Umbilical cord (tissue), 2 donors: ENCODE measurements at places on chromosomes 5 and 9.

GRCh38 chr5:38265546-38266179, 7.3 kb downstream of the EGFLAM start:
- DNase-seq = peak; percentile 62

GRCh38 chr9:128435611-128436010, 15.0 kb downstream of the CERCAM start:
- no peak for DNase-seq

- no peak for DNase-seq
Measured at GRCh38 chr5:130836729-130837649, 328.1 kb downstream of the HINT1 start.

- DNase-seq = no peak
Measured at GRCh38 chr5:41279040-41279439, 65.7 kb upstream of the C6 start.

- DNase-seq = no peak
Measured at GRCh38 chr5:100772006-100772405, 131.1 kb downstream of the ST8SIA4 start.

- DNase-seq = no peak
Measured at GRCh38 chr5:174159327-174160114, 114.0 kb downstream of the NSG2 start.

DNA sequence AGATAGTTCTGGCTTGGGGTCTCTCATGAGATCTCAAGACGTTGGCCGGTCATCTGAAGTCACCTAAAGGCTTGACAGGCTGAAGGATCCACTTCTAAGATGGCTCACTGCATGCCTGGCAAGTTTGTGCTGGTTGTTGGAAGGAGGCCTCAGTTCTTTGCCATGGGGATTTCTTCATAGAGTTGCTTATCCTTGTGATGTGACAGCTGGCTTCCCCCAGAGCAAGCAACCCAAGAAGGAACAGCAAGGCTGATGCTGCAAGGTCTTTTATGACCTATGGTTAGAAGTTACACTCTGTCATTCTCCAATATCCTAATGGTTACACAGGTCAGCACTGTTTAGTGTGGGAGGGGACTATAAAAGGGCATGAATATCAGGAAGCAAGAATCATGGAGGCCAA, 20.7 kb upstream of the GRPEL2 start:
- no peak for DNase-seq

DNA sequence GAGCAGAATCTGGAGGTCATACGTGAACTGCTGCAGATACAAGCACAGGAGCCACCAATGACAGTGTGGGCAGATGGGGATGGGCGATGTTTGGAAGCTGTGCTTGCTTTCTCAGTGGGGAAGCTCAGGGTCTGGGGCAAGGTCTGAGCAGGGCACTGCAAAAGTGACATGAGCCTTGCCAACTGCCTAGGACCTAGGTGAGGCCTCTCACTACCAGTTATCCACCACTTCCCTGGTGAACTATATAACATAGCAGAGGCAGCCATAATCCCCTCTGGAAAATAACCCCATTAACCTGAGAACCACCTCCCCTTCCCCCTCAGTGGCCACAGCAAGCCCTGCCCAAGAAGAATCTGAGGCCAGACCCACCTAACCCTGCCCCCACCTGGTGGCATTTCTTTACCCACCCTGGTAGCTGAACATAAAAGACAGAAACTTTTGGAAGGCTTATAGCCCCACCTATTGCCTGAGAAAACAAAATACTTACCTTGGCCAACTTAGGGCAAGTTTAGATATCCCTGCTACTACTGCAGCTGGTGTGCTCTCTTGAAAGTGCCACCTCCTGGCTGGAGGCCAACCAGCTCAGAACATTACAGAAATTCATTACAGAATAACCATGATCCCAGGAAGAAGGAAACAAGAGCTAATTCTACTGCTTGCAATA, 18.8 kb upstream of the SPEF2 start:
- DNase-seq = no peak

DNA sequence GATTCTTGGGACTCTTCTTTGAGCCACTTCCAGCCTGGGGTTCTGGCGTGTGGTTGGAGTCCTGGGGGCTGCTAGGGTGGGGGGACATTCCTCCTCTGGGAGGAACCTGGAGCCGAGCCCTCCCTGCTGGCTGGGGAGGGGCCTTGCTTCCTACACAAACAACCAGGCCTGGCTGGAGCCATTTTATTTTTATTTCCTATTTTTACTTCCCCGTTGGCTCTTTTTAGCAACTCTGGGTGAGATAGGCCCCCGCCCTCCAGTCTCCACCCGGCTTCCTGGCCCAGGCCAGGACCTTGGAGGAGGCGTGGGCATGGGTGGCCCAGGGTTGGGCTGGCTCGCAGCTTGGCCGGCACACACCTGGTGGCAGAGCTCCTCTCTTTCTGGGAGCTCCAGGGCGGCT, 15.1 kb downstream of the RXRA start:
- peak; percentile 51 for DNase-seq
